ENCODE measurements at places on chromosomes 7 and 10.

DNA sequence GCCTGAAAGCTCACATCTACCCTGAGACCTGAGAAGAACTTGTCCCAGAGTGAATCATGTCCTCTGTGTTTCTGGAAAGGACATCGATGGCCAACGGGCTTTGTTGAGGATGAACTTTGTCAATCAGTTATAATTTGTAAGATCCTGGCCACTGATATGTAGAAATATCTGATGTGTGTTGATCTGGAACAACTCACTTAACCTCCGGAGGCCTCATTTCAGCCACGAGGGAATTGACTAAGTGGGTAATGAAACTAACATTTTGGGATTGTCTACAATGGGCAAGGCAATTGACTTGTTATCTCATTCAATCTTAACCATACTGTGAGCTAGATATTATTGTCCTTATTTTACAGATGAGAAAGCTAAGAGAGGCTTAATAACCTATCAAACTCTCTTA lies 468.1 kb upstream of the NRP1 start:
- H3K27me3 ChIP-seq, result no peaks in the 10 kb centered on the region
- no peak overlapping the region for H3K4me3 ChIP-seq
- H3K4me1 ChIP-seq, result peaks cover 12% of the 10 kb centered on the region
- no peak overlapping the region for H3K27ac ChIP-seq

DNA sequence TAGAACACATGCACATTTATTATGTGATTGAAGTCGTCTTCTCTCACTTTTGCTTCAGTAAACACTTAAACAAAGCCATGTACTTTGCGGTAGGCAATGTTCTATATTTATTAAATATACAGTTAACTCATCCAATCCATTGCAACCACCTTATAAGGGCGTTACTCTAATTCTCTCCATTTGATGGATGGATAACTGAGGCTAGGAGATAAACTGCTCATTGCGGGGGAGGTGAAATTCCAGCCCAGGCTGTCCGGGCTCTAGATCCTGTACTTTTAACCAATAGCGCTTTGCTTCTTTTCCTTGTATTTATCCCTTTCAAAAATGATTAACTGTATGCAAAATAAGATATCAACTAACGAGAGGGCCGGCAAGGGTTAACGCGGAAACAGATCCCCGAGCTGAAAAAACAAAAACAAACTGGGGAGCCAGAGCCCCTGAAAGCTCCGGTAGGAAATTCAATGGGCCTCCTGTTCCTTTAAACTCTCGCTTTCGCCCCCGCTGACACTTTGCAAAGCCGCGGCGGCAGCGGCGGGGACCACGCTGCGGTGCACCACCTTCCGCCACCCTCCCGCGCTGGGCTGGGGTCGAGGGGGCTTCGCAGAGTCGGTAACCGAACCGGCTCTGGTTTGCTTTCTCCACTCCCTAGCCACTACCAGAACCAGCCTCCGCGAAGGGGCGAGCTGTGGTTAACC lies 1.0 kb upstream of the PLXDC2 start:
- peaks cover 24% of the 10 kb centered on the region for H3K4me1 ChIP-seq
- no peaks in the 10 kb centered on the region for H3K27me3 ChIP-seq
- DNase-seq, result peak; percentile 13
- peak overlapping the region; percentile 82 for H3K4me3 ChIP-seq
- H3K27ac ChIP-seq, result peak overlapping the region; percentile 32

DNA sequence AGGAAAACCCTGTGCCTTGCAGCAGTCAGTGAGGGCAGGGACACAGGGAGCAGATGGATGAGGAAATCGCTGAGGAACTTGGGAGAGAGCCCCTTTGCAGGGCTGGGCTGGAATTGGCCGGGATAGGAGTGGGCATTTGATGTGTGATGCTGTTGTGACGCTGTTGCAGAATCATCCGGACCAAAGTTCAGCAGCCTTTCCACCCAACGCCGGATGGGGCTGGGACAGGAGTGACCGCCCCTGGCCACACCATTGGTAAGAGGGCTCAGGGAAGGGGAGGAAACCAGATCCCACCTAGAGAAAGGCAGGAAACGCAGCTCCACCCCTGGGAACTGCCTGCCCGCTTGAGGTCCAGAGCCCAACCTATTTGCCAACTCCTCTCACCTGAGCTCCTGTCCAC lies 33.9 kb downstream of the PAX2 start:
- H3K4me1 ChIP-seq, result no peaks in the 10 kb centered on the region
- H3K27me3 ChIP-seq, result peaks cover 50% of the 10 kb centered on the region
- no peaks in the 10 kb centered on the region for H3K36me3 ChIP-seq
- DNase-seq, result no peak

DNA sequence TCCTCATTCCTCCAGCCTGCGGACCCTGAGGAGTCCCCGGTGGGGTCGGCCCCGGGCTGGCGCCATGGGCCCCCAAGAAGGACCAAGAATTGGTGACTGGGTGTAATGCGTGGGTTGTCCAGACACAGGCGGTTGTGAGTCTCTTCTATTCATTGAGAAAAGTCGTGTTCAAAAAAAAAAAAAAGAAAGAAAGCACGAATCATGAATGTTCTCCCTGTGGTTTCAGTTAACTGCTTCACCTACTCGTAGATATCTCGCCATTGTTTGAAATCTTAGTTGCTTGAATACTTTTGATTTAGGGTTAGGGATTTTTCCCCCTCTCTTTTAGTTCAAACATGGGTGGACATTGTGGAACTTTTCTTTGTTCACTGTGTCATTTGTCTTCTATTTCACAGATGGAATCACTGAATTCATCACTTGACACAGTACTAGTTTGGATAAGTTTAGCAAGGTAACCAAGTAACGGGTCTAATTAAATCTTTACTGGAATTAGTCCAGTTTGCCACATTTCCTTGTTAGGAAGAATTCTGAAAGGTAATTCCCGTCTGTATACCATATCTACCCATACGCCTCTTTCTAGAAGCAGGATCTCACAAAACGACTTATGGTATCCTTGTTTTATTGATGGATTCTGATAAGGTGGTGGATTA lies 775 bp downstream of the STARD3NL start:
- peaks cover 5% of the 10 kb centered on the region for H3K36me3 ChIP-seq
- H3K4me3 ChIP-seq, result peak overlapping the region; percentile 99
- H3K4me1 ChIP-seq, result peaks cover 13% of the 10 kb centered on the region
- H3K27me3 ChIP-seq, result peaks cover 14% of the 10 kb centered on the region
- no peak for DNase-seq

DNA sequence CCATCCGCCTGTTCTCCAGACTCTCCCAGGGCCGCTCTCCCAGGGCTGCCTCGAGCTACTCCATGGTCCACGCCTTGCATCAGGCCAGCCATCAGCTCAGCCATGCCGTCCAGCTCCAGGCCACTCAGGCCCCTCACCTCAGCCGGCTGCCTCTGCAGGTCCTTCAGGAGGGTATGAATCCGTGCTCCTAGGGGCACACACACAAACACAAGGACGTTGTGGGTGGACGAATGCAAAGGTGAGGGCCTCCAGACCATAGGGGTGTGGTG lies 449.4 kb downstream of the PTPRN2 start:
- H3K36me3 ChIP-seq, result peaks cover 6% of the 10 kb centered on the region
- no peak for DNase-seq
- no peak overlapping the region for H3K27ac ChIP-seq
- no peak overlapping the region for H3K4me3 ChIP-seq
- H3K4me1 ChIP-seq, result no peaks in the 10 kb centered on the region

DNA sequence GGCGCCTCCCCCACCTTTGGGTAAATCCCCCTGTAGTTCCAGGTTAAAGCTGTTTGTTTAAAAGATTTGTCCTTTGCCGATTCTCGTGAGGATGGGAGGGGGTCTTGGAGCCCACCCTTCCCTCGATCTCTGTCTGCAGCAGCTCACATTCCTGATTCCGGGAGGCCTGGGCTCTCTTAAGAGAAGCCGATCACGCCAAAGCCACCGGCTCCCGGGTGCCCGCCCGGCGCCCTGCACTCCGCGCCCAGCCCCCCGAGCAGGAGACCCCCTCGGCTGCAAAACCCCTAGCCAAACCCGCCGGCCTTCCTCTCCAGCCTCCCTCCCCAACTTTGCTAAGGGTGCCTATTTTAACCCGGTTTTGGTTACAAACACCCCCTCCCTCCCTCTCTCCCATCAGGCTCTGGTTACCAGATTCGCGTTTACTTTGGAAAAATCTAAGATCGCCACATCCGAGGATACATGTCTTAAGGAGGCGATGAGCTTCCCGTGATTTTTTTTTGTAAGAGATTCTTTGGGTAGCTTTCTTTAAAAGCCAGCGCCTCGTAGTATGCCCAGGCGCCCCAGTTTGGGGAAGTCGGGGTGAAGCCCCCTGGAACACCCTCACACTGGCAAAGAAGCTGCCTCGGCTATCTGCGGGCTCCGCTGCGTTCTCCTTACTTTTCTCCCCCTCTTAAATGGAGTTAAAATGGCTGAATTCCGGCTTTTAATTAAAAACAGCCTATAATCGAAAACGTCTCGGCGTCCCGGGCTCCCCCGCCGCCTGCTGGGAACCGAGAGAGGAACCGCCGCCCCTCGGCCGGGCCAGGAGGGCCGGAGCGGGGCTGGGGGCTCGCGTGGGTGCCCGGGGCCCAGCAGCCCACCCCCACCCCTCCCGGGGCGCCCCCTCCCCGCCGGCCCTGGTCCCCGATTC lies 983 bp downstream of the TNRC18 start:
- peak overlapping the region; percentile 94 for H3K27ac ChIP-seq
- DNase-seq, result peak; percentile 44
- peaks cover 32% of the 10 kb centered on the region for H3K36me3 ChIP-seq

DNA sequence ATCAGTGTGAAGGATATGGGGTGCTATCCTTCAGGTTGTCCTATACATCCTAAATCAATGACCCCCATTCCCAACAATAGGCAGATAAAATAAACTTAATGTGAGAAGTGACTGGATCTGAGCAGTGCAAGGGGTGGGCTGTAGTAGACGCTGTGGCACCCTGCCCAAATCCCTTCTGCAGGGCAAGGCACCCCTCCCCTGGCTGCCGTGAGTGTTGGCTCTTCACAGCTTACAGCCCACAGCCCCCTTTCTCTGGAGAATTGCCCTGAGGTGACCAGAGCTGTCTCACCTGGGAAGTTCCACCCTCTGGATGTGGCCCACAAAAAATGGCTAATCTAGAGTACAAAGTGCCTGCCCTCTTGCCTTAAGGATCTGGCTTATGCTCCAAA lies 25.8 kb upstream of the PPIF start:
- peaks cover 10% of the 10 kb centered on the region for H3K36me3 ChIP-seq
- no peak overlapping the region for H3K27ac ChIP-seq
- no peak for DNase-seq
- H3K4me3 ChIP-seq, result no peak overlapping the region
